NCI-H1694 (cell line): ENCODE measurements at places on chromosomes 6 and 20.

- DNase-seq: no peak
These were observed 11.2 kb downstream of the OGFRL1 start for GRCh38 chr6:71299541-71300470.

DNA sequence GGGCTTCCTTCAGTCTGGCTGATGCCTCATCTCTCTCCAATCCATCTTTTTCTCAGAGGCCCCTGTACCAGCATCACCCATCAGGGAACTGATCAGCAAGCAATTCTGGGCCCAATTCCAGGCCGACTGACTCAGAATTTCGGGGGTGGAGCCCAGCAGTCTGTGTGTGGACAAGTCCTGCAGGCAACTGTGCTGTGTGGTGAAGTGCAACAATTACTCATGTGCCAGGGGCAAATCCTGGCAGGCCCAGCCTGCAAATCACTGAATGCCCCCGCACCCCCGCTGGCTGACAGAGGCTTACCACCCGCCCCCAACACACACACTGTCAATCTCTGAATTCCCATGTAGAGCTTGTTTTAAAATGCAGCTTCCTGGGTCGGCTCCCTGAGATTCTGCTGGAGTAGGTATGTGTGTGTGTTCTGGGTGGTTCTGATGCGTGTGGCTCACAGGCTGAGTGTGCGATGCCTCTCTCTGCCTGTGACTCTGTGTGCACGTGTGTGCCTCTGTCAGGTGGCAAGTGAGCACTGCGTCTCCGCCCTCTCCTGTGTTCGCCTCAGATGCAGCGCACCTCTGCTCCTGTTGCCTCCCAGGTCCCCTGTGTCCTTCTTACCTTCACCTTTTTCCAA lies 45.4 kb downstream of the SSR1 start:
- DNase-seq: peak; percentile 98

DNA sequence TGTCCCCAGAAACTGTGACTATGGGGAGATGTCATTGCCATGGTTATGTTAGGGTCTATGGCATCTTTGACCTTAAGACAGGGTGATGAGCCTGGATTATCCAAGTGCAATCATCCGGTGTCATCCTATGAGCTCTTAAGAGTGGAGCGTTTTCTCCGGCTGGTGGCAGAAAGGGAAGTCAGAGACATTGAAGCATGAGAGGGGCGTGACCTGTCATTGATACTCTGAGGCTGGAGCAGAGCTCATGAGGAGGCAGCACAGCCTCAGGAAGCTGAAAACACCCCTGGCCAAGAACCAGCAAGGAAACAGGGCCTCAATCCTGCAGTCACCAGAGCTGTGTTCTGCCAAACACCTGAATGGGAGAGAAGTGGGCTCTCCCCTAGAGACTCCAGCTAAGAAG lies 59.6 kb downstream of the ANKRD60 start:
- DNase-seq: no peak

GRCh38 chr20:8330785-8331695 lies 199.0 kb downstream of the PLCB1 start:
- DNase-seq: peak; percentile 70

GRCh38 chr6:29502181-29502580 lies 14.4 kb upstream of the MAS1L start:
- no peak for DNase-seq

- no peak for DNase-seq
These were observed 22.4 kb downstream of the PTGIS start for GRCh38 chr20:49545572-49545971.

DNA sequence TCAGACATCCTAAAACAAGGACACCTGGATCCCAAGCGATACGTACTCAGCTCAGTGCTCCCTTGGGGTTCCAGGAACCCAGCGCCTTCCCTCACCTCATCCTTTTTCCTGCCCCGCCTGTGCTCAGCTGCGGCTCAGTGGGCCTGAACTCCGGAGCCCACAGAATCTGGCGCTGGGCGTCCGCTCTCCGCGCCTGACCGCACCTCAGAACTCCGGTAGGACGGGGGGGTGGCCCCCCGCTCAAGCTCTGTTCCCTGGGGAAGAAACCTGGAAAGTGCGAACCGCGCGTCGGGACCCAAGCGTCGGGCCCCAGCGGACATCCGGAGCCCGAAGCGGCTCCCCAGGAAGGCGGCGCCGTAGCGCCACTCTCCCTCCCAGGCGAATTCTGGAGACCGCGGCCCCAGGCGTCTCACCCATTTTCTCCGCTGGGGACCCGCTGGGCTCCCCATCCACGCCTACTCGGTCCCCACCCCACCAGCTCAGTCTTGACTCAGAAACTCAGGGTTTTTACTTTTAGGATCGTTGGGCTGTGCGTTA lies 336 bp upstream of the LY6G5C start:
- no peak for DNase-seq

GRCh38 chr6:21710908-21711627 lies 117.5 kb downstream of the SOX4 start:
- DNase-seq: no peak

- DNase-seq: peak; percentile 68
These were observed 44.4 kb downstream of the DTD1 start for GRCh38 chr20:18632196-18632789.

DNA sequence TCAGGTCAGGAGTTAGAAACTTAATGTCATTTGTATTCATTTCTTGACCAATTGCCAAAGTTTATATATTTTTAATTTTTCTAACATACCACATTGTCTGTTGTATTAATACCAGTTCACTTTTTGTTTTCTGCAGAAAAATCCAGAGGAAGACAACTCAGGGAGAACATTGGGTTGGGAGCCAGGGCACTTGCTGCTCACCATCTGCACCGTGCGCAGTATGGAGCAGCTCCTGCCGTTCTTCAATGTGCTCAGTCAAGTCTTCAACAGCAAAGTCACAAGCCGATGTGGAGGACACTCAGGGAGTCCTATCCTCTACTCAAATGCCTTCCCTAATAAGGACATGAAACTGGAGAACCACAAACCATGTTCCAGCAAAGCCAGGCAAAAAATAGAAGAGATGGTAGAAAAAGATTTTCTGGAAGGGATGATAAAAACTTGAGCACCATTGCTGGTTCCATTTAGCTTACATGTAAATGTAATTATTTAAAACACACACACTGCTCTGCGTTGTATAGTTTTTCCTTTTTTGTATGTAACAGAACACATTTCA lies 25.3 kb downstream of the PGM3 start:
- no peak for DNase-seq

DNA sequence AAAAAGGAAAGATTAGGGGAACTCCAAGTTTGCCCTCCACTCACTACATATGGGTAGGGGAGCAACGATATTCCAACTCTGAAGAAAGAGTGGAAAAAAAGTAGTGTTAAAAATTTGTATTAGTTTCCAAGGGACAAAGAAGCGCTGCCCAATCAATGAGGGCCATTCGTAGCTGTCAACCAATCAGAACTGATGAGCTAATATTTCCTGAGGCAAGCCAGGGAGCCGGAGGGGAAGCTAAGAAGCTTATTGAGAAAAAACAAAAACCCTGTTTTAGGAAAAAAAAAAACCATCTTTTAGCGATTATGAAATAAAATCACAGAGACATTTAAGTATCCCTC lies 59.5 kb downstream of the TRIM38 start:
- DNase-seq: peak; percentile 1

DNA sequence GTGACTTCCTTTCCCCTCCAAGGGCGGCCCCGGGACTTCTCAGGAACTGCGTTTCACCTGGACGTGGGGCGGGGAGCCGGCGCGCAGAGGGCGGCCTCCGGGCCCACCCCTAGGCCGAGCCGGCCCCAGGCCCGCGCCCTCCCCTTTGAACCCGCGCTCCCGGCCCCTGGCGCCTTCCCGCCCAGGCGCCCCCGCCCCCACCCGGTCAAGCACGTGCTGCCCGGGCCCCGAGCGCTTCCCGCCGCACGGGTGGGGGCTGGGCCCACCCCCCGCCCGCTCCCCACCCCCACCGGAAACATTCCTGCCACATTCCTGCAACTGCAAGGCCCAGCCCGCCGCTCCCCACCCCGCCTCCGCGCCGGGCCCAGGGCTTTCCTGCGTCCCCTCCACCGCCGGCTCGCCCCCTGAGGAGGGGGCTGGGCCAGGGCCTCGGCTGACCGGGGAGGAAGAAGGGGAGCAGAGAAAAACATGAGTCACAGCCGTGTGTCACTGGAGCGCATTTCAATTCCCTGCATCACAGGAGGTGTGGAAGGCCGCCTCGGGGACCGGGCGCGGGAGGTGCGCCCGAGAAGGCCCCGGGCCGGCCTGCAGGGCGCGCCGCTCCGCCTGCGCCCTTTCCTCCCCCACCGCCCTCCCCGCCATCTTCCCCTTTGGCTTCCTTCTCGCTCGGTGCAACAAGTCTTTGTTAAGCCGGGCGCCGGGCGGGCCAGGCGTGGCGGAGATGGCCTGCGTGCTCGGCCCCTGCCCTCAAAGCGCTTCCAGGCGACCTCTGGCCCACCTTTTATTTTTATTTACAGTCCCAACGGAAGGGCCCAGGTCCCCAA lies 1.2 kb upstream of the HMGA1 start:
- no peak for DNase-seq
